ENCODE measurements at places on chromosomes 16 and 17.

- DNase-seq = no peak
Measured at GRCh38 chr17:42608305-42609181, 631 bp downstream of the RETREG3 start.

- no peak for DNase-seq
Measured at GRCh38 chr16:10493276-10493675, 87.1 kb downstream of the EMP2 start.

GRCh38 chr17:61759362-61759761 lies 104.0 kb downstream of the BRIP1 start:
- DNase-seq = no peak

DNA sequence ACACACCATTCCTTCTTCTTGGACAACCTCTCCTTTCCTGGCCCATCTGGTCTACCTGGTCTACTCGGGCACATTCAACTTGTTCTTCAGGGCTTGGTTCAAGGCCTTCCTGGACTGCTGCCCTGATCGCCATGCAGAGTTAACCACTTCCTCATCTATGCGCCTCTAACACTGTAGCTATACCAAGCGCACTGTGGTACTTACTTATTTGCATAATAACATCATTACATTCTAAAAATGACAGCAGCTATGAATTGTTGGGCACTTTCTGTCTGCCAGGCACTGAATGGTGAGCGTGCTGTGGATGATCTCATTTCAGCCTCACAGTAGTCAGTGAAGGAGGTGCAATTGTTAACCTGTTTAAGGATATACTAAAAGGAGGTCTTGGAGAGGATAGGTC lies 66.9 kb upstream of the SDK2 start:
- peak; percentile 36 for DNase-seq

GRCh38 chr17:39002991-39003715 lies 36.0 kb upstream of the FBXO47 start:
- DNase-seq = peak; percentile 81

- no peak for DNase-seq
Measured at GRCh38 chr16:3781421-3781820, 64.1 kb upstream of the TRAP1 start.

DNA sequence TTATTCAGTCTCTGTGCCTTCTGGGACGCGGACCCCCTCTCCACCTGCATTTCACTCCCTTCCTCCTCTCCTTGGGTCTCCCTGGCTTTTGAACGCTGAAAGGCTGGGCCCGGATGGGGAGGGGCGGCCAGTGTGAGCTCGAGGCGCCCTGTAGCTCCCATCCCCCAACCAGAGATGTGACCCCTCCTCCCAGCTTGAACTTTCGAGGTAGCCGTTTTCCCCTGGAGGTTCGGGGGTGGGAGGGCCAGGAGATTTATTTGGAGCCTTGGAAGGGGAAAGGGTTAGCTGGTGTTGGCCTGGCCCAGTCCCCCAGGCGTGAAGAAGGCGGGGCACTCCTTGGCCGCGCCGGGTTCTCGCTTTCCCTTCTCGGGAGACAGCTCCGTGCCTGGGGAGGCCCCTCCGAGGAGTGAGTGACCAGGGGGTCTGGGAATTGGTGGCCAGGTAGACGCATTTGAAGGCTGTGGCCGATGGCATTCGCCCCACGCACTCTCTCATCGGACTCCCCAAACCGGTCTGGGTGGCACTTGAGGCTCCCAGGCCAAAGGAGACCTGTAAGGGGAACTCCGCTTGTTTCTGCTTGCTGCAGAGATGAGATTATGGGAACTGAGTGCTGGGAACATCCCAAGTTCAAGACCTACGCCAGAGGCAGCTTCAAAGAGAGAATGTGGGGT lies 942 bp downstream of the LDAF1 start:
- DNase-seq = peak; percentile 46

Measured in inflammatory macrophage (primary cell).